ENCODE measurements at places on chromosomes 12 and 14.

- DNase-seq, result no peak
Measured at GRCh38 chr12:50569321-50569720, 64.5 kb downstream of the DIP2B start.

GRCh38 chr12:132325733-132326130 is 3.7 kb downstream of the GALNT9 start:
- DNase-seq, result no peak

DNA sequence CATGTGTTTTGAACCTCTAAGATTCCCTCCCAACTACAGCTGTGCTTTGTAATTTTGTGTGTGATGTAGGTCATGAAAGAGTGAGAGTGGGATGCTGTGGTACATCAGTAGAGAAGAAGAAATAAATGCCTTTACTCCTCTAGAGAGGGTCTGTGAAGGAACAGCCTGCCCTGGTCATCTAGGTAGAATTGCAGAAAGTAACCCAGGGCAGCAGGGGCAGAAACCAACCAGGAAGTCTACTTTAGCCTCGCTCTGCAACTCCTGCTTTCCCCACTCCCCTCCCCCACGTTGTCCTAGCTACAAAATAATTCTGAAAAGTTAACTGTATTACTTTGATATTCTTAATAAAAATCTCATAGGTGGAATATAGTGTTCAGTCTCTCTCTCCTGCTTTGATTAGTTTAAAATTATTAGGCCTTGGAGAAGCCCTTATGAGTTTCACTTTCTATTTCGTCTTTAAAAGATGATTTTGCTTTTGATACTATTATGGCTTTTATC is 7.5 kb downstream of the TBK1 start:
- peak; percentile 10 for DNase-seq

GRCh38 chr12:130993759-130994670 is 40.3 kb downstream of the ADGRD1 start:
- DNase-seq, result no peak

DNA sequence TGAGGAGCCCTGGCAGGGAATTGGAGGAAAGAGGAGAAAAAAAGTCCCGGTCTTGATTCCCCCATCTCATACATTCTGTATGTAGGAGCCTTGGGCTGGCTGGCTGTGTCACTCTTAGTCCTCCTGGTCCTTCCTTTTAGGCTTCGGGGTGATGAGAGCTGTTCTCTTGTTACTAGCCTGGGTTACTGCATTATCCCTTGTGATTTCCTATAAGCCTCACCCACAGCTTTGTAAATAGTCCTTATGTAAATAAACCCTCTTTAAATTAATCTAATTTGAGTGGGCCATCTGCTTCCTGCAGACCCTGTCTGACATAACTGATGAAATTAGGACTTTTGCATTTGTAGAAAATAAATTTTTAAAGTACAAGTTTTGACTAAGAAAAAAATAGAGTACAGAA is 19.2 kb downstream of the DNM1L start:
- DNase-seq, result no peak

GRCh38 chr14:23066855-23067744 is 9.8 kb upstream of the CDH24 start:
- no peak for DNase-seq

DNA sequence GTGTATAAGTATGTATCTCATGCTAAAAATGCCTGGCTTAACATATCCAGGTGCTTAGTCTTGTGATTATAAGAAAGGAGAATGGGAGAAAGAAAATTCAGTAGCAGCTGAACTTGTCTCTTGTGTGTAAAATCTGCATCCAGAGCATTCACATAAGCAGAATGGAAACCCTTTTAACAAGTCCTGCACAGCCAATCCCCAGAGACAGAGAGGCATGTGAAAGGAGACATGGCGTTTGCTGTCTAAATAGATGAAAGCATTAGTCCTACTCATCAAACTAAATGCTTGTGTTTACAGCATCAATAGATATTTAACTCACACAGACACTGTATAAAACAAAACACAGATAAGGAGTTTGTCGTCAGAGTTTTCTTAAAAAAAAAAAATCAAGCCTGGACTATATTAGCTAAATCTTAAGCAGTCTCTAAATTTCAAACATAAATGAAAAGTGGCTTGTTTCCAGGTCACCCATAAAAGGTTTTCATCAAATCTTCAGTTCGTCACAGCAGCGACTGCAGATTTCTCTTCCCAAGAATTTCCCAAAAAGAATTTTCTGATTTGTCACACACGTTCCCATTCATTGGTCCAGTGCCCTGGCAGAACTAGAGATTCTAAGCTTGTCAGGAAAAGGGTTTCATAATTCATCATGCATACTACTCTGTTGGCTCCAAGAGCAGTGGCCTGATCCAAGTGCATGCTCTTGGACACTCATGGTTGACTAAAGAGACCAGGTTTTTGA is 249.2 kb downstream of the BTG1 start:
- no peak for DNase-seq

GRCh38 chr12:102708108-102708507 is 208.9 kb downstream of the PAH start:
- no peak for DNase-seq

DNA sequence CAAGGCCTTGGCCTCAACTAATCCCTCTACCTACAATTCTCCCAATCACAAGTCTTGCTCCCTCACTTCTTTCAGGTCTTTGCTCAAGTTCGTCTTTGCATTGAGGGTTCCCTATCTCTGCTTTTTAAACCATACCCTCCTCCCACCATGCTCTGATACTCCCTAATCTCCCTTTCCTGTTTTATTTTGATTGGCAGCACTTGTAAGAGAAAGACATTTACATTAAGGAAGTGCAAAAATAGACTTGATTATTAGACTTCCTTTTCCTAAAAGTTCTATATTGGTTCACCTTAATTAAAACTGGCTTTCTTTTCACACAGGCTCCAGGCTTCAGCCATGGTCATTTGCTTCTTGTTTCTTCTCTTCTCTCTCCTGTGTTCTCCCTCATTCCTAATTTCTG is 18.3 kb upstream of the WIF1 start:
- DNase-seq, result no peak

DNA sequence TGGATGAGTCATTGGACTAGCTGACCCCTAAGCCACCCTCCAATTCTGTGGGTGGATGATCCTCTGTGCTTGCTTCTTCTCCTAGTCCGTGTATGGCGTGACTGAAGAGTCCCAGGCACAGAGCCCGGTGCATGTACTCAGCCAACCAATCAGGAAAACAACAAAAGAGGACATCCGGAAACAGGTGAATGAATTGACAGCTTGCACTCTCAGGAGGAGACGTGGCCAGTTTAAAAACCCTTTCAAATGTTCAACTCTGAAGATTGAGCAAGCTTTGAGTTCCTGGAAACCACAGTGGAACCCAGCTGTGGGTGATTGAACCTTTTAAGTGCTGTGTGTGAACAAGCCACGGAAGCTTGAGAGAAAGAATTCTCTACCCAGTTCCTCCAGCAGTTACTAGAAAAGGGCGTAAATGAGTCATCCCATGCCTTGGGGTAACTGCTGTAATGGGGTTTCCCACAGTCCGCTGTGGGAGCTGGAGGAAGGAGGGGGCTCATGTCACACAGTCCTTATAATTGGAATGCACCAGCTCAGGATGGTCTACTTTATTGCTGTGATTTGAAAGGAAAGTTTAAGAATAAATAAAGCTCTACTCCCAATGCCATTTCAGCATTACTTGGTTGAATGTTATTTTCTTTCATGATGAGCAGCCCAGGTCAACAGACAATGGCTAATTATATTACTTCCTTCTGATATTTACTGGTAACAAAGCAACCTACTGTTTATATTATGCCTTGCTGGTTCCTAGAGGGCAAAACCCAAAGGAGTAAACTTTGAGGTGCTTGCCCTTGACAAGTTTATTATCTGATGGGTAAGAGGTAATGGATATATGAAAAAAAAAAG is 417.0 kb downstream of the DPF3 start:
- DNase-seq, result peak; percentile 64

- DNase-seq, result no peak
Measured at GRCh38 chr12:71130521-71131069, 27.2 kb downstream of the TSPAN8 start.

GRCh38 chr14:30260833-30261607 is 297.9 kb upstream of the G2E3 start:
- no peak for DNase-seq

DNA sequence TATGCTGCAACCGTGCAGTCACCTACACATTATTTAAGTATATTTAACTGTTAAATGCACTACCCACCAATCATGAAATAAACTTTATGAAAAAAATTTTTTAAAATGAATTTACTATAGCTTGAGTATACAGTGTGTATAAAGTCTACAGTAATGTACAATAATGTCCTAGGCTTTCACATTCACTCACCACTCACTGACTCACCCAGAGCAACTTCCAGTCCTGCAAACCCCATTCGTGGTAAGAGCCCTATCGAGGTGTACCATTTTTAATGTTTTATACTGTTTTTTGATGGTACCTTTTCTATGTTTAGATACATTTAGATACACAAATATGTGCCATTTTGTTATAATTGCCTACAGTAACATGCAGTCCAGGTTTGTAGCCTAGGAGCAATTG is 48.1 kb downstream of the KLRG1 start:
- no peak for DNase-seq

- no peak for DNase-seq
Measured at GRCh38 chr14:51889851-51890250, 29.4 kb downstream of the GNG2 start.

DNA sequence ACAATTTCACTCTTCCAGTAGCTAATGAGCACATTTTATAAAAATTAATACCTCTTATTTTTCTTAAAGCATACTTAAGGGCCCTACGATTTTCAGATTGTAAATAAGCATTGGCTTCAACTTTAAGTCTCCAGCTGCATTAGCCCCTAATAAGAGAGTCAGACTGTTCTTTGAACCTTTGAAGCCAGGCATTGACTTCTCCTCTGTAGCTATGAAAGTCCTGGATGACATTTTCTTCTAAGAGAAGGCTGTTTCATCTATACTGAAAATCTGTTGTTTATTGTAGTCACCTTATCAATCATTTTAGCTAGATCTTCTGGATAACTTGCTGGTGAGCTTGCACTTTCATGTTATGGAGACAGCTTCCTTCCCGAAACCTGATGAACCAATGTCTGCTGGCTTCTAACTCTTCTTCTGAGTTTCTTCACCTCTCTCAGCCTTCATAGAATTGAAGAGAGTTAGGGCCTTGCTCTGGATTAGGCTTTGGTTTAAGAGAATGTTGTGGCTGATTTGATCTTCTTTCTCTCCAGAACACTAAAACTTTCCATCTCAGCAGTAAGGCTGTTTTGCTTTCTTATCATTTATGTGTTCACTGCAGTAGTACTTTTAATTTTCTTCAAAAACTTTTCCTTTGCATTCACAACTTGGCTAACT is 377.1 kb upstream of the RGS6 start:
- DNase-seq, result peak; percentile 2

DNA sequence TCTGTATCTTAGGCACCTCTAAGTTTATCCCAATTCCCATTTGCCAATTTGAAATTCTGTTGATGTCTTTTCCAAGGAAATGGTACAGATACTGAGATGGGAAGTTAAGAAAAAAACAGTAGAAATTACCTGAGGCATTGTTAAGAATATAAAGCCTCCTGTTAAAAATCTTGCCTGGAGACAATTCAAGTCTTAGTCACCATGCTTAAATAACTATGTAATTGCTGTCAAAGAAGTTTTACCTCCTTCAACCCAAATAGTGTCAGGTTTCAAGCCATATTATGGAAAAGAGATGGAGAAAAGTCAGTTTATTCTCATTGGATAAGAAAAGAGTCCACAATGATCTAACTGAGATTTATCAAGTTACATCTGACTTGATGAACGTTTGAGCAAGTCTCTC is 974.7 kb downstream of the GALC start:
- DNase-seq, result no peak

GRCh38 chr12:20314328-20314727 is 54.0 kb upstream of the PDE3A start:
- DNase-seq, result no peak

- DNase-seq, result no peak
Measured at GRCh38 chr12:80860206-80860605, 77.5 kb downstream of the LIN7A start.

DNA sequence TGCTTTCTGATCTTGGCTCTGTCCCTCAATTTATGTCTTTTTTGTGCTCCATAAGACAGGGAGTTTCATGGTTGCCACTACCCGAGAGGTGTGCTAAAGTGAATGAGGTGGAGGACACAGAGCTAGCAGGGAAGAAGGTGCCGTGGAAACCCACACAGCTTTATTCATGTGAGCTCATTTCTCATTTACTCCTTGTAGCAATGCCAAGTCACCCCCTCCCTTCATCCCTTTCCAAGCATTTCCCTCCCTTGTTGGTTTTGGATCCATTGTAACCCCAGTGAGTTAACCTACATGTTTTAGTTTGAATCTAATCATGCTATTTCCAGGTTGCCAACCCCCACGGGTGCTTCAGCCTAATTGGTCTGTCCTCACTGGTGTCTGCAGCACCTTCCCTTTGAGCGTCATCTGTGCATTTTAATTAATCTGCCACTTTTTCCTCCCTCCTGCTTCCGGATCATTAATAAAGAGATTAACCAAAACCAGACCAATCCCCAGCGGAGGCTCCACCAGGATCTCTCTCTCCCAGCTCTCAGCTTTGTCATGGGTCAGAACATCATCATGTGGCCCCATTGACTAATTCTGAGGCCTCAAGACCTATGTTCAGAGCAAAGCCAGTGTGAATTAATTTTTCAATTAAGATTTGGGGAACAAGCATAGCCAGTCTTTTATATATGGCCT is 56.2 kb downstream of the NTF3 start:
- no peak for DNase-seq

- DNase-seq, result no peak
Measured at GRCh38 chr12:43806737-43807072, 588 bp upstream of the TWF1 start.

DNA sequence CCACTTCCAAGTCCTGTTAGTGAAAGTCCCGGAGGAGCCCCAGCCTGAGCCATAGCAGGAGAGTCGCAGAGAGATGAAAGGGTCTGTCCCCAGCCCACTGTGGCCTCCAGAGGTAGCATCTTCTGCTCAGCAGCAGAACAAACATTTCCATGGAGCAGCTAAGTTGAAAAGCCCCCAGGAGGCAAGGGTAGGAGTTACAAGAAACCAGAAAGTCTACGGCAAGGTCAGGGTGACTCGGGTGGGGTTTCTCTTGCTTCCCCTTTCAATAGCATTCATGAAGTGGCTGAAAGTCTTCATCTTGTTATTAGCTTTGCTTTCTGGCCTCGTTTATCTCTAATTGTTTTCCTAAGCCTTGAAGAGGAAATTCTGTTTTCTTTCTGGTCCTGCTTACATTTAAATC is 151.2 kb upstream of the DIO3 start:
- no peak for DNase-seq

DNA sequence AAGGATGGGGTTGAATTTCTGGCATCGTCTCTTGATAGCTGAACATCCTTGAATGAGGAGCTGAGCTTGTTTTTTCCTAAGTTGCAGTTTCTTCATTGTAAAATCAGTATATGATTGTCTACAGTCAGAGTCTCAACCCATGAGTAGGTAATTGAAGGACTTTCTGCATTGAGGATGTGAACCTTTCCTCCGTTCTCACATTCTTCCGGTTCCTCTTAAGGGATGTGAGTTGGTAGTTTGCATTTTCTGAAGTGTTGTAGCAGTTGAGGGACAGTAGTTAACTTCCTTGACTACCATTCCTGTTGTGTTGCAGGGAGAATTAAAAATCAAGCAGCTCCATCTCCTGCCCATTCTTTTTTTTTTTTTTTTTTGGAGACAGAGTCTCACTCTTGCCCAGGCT is 19.1 kb downstream of the TPCN1 start:
- no peak for DNase-seq

Data from activated CD4-positive, alpha-beta T cell treated with anti-CD3 and anti-CD28 coated beads for 4 hours (primary cell).